ENCODE measurements at places on chromosomes 4 and X.

DNA sequence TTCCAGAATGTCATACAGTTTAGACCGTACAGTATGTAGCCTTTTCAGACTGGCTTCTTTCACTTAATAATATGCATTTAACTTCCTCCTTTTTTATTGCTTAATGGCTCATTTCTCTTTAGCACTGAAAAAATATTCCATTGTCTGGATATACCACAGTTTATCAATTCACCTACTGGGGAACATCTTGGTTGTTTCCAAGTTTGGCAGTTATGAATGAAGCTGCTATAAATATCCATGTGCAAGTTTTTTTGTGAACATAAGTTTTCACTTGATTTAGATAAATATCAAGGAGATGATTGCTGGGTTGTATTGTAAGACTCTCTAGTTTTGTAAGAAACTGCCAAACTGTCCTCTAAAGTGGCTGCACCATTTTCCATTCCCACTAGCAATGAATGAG lies 375.5 kb downstream of the PCDH18 start:
- DNase-seq = no peak

GRCh38 chr4:41256131-41256739 lies 493 bp upstream of the UCHL1 start:
- DNase-seq = no peak

GRCh38 chrX:103157496-103158316 lies 57.2 kb upstream of the BEX4 start:
- DNase-seq = no peak

DNA sequence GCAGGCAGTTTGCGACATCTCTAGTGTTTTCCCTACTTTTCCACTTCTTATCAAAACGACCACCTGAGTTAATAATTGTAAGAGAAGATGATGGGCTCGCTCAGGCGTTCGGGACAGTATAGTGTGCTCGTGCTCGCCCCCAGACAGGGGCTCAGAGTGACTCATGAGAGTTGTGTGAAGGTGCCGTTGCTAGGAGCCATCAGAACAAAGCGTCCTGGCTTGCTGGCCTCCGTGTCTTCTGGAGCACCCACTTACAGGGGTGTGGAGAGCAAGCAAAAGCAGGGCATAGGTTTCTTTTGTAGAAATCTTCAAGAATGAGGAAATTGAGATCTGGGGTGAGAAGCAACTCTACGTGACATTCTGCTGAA lies 73.0 kb upstream of the ADGRG2 start:
- no peak for DNase-seq

DNA sequence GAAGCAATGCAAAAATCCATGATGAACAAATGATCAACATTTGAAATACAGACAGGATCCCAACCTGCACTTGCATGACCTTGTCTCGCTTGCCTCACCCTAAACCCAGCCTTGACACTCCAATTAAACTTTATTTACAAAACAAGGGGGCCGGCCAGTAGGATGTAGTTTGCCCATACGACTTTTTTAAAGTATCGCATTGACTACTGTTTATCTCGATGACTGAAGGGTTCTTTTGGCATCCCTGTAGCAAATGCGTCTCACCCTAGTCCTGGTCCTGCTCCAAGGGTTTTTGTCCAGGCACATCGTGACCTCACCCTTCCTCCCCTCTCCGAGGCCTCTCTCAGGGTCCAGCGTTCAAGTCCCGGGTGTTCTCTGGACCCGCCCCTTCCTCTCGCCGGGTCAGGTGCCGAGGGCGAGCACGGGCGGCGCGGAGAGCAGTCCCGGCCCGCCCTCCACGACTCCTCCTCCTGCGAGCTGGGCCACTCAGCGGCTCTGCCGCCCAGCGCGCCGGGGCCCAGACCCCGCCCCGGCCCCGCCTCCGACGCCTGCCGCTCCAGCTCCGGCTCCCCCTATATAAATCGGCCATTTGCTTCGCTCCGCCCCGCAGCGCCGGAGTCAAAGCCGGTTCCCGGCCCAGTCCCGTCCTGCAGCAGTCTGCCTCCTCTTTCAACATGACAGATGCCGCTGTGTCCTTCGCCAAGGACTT lies at the start of gene SLC25A5:
TSS of gene SLC25A5 (plus strand) at position 603 of the 709 bp plus-strand sequence. CDS start at position 675, 72 bp downstream.
- DNase-seq = peak; percentile 58
